ENCODE measurements at places on chromosomes 2 and 18.

DNA sequence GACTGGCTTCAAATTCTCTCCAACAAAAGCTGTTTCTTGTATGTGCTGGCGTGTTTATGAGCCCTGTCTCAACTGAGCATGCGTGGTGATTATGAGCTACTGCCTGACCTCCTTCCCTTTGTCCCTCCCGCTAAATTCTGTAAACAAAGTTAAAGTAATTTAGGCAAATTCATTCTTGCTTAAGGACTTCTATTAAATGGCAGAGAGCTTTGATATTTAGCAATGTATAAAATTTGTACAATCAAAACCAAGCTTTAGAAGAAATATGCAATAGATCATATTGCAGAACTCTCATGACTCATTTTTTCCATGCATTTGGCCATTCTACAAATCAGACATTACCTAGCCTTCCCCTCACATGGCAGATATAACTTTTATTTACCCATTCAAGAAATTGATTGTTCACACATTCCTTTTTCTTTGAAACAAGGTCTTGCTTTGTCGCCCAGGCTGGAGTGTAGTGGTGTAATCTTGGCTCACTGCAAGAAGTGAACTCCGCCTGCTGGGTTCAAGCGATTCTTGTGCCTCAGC, 18.2 kb downstream of the IGFBP2 start:
- no peak for DNase-seq

DNA sequence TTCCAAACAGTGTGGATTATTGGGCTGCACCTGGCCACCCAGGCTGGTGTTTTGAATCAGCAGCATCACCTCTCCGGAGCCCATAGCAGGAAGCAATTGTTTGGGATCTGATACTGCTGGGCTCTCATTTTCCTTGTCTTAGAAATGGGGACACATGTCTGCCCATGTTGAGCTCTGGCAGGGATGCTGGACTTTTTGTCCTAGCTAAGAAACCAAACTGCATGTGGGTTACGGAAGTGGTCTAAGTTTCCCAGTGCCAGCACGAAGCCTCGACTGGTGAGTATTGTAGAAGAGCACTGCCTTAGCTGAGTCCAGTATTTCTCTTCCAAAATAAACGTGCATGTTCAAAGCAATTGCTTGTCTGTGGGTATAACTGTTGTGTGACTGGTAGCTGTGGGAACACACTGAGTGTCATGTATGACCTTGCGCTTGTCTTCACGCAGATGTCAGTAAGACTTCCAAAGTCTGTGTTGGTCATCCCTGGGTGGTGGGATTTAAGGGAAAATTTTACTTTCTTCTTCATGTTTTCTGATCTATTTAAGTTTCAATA, 43.6 kb downstream of the SH3RF3 start:
- DNase-seq, result no peak

GRCh38 chr2:202679980-202680379, 45.2 kb downstream of the FAM117B start:
- DNase-seq, result no peak

- no peak for DNase-seq
Measured at GRCh38 chr18:48942554-48943261, 8.1 kb downstream of the SMAD7 start.

- no peak for DNase-seq
Measured at GRCh38 chr2:159213296-159213695, 73.2 kb downstream of the WDSUB1 start.

- no peak for DNase-seq
Measured at GRCh38 chr2:149009576-149010461, 28.7 kb upstream of the LYPD6B start.

DNA sequence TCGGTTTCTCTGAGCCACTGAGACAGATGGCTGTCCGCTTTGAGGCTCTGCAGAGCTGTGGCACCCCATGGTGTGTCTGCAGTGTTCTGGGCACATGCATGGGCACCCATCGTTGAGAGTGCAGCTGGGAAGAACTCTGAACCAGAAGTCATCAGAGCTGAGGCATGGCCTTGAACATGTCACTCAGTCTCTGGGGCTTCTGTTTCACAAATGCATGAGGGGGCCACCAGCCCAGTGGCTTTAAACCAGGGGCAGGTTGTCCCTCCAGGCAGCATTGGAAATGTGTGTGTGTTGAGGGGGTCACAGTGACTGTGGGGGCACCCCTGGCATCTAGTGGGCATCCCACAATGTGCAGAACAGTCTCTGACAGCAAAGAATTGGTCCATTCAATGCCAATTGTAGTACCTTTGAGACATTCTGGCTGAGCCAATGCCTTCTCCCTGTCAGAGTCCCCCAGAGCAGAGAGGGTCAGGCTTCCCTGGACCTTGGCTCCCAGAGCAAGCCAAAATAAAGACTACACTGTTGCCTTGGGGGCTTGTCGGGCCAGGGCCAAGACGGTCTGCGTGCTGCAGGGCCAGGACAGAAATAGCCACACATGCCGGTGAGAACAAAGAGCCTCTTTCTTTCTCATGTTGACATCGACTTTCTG, 9.3 kb upstream of the PSMD1 start:
- no peak for DNase-seq

DNA sequence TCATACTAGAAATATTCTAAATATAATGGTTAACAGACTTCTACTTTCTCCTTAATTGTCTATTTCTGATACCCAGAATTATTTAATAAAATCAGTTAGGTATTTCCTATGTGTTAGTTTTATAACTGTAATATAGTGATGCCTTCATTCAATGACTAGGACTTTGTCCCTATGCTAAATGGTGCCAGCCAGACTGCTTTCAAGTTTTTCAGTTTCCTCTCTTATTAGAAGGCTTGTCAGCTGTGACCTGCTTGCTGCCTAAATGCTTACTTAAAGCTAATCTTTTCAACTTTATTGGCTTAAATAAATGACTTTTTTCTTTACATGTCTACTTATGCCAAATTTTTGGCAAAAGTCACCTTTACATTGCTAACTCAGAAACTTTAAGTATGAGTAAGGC, 30.7 kb downstream of the BAZ2B start:
- no peak for DNase-seq

DNA sequence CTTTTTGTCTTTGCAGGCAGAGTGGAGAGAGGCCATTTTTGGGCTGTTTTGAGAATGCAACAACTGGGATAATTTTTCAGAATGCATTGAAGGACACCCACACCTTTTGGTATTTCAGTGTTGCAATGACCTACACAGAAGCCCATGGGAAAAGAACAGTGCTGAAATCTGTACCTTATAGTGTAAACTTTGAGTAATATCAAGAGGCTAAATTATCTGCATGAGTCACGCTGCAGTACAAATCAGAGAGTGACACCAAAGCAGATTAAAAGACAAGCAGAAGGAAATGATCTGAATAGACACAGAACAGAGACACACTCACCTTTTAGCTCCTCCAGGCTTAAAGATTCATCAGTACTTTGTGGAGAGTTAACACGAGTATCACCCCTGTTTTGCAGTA, 265.3 kb downstream of the PAX3 start:
- DNase-seq, result no peak

- DNase-seq, result no peak
Measured at GRCh38 chr2:205883965-205884364, 201.7 kb downstream of the NRP2 start.

All from NCI-H2081 (cell line).